ENCODE measurements at places on chromosomes 11 and 22.

GRCh38 chr11:65366340-65366773, 11.8 kb downstream of the TIGD3 start:
- no peak for DNase-seq

DNA sequence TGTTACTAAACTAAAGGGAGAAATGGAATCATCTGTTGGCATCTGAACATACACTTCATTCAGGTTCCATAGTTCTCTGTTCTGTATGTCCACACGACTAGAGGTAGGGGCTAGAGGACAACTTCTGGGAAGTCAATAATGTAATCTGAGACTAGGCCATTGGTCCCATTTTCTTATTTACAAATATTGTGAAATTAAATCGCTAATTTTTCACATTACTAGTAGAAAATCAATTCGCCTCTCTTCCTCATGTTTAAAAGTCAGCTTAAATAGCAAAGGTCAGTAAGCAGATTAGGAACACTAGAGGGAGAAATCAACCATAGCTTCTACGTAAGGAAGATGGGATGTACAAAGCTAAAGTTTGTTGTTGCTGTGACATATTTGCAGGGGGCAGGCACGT, 59.7 kb downstream of the CADM1 start:
- DNase-seq: no peak

- no peak for DNase-seq
Observed at GRCh38 chr22:27377501-27378295, 423.9 kb downstream of the MN1 start.

DNA sequence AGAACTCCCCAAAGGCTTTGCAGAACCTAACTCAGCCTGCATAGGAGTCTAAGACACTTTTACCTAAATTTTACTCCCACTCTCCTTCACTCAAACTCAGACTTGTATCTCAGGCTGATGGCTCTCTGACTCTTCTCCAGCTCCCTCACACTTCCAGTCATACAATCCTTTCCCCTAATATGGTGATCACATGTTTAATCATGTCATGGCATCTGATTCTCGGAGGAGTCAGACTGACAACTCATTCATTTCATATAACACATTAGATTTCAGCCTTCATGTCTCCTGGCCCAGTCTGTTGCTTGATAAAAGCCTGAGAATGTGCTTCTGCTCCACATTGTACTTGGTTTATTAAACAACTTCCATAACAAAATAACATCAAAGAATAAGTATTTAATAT, 1503.9 kb upstream of the TENM4 start:
- no peak for DNase-seq

DNA sequence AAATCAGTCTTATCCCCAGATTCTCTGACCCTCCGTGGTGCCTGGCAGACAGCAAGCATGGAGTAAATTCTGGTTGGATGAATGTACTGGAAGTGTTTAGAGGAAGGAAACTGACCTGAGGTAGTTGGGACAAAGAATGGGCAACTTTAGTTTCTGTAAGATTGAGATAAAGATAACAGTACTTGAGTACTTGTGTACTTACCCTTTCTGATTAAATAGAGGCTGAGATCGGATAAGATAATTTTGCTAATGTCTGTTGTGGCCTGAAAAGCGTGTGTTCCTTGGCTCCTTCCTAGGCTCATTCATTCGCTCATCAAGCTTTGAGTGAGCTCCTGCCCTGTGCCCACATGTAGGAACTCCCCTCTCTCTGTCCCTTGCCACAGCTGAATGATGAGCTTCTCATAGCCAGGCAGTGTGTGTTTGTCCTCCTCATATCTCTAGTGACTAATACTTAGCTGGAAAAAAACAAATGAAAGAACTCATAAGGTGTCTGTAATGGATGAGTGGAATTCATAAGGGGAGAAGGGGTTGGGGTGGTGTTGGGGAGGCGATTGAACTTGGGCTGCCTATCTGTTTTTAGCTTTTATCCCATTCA, 118.1 kb downstream of the DBX1 start:
- DNase-seq: no peak

GRCh38 chr22:27990451-27990840, 71.4 kb upstream of the PITPNB start:
- no peak for DNase-seq

DNA sequence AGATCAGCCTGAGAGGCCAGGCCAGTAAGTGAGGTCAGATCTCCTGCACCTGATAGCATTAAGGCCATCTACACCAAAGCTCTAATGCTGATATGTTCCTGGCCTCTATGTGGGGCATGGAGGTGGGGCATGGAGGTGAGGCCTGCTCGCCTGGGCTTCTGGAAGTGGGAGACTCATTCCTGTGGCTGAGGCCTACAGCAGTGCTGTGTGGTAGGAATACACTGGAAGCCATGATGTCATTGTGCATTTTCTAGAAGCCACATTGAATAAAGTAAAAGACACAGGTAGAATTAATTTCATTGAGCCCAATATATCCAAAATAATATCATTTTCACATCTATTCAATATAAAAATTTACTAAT, 2.7 kb downstream of the PNPLA3 start:
- no peak for DNase-seq

GRCh38 chr11:95977534-95978174, 53.7 kb upstream of the MTMR2 start:
- no peak for DNase-seq

GRCh38 chr11:34214961-34215805, 109.8 kb downstream of the NAT10 start:
- DNase-seq: peak; percentile 13

DNA sequence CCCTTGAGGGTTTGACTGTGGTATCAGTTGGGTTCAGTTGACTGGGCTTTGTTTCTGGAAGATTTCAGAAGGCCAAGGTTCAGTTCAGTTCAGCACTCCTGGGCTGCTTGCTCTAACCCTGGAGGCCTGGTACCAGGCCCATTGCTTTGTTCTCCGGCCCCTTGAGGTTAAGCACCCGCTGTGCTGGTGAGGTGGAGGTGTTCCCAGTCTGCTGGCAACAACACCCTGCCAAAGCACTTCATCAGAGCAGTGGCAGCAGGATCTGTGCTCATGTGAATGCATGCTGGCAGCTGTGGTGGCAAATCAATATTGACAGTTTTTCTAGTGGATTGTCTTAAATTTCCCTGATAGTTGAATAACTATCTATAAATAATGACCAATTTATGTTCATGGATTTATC, 3.8 kb upstream of the SCGB1D1 start:
- no peak for DNase-seq

- DNase-seq: no peak
Observed at GRCh38 chr11:77596626-77597025, 6.9 kb downstream of the AQP11 start.

DNA sequence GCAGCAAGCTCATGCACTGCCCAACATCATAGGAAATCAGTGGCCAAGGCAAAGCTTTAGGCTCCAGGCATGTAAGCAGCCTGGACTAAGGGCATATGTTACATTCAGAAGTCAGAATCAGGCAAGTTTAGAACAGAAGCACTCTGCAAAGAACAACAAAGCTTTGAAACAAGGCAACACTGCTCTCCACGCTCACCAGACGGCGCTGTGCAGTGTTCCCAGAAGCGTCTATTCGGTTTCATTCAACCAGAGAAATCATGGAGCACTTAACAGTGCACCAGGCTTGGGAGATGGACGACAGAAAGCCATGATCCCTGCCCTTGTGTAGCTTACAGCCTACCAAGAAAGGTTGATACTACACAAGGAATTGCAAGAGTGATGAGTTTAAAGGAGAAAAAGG, 555.8 kb downstream of the BUD13 start:
- no peak for DNase-seq

Measured in T-helper 1 cell (primary cell).